ENCODE measurements at places on chromosomes 2 and 18.

GRCh38 chr2:236794176-236794957 is 224.7 kb downstream of the ACKR3 start:
- no peak for DNase-seq

DNA sequence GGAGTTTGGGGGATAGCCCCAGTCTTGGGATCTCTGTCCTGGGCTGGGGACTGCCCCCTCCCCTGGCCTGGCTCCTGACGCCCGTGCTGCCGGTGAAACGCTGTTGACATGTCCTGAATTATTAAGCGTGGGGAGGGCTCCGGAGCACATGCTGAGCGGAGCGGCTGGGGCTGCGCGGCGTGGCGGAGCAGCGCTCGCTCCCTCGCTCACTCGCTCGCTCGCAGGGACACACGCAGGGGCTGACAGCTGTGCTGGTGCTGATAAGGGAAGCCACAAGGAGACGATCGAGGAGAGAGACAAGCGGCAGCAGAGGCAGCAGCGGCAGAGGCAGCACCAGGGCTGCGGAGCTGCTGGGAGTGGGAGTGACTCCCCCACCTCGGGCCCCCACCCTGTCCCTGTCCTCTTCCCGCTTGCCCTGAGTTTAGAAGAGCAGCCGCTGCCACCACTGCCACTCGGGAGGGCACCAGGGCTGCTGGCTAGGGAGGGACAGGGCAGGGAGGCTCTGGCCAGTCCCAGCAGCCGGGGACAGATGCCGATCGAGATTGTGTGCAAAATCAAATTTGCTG is at the start of gene ASIC4:
TSS of gene ASIC4 (plus strand) at position 287 of the 566 bp plus-strand sequence. CDS start at position 530, 243 bp downstream.
- DNase-seq: no peak

DNA sequence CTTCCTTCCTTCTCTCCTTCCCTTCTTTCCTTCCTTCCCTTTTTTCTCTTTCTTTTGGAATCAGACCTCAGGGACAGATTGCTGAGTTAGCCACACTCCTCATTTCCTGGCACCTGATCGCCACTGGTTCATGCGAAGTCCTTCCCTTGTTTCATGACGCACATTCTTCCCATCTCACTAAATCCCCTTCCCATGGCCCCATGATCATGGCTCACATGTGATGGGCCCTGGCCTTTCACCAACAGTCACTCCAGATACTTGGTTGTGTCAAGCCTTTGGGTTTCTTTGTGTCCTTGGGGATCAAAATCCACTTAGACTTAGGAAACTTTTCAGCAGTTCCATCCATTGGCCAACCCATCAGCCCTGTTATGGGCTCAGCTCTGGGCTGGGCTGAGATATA is 23.8 kb upstream of the ASPRV1 start:
- DNase-seq: no peak

- peak; percentile 11 for DNase-seq
Measured at GRCh38 chr2:44578471-44579093, 216.8 kb downstream of the CAMKMT start.

DNA sequence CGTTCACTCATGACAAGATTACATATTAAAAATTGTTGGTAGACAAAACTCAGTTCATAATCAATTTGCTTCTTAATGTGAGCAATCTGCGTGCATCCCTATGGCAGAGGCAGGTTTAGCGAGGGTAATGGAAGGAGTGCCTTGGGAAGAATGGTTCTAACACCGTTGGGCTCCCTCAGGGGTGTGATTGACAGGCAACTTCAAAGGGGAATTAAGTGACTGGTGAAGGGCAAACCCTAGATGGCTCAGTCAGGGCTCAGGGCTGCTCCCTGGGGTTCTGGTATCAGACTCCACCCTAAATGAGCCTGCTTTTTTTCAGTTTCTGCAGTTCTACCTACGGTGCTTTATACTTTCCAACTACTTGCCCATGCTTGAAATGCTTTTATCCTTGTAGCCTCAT is 419.5 kb upstream of the CELF4 start:
- no peak for DNase-seq

- no peak for DNase-seq
Measured at GRCh38 chr2:191167766-191168165, 17.0 kb upstream of the STAT4 start.

DNA sequence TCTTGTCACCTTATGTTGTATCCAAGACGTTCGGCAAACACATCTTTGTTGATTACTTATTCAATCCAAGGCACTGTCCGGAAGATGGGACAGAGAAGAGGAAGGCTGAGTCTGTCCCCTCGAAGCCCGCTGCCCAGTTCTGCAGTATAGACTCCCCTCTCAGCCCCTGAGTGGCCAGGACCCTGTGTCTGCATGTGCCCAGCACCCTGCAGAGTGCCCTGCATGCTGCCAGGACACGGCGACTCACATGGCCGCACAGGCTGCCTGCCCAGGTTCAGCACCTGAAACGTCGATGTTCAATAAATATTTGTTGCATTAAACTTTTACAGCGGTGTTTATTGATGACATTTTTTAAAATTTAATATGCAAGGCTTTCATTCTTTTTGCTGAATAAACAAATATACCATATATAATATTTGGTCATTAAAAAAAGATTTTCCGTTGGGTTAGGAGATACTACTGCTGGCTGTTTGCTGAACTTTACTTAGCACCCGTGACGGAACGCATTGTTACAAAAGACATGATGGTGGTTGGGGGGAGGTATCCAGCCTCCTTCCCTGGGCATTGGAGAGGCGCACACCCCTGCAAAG is 146.5 kb downstream of the PTGR3 start:
- DNase-seq: no peak

DNA sequence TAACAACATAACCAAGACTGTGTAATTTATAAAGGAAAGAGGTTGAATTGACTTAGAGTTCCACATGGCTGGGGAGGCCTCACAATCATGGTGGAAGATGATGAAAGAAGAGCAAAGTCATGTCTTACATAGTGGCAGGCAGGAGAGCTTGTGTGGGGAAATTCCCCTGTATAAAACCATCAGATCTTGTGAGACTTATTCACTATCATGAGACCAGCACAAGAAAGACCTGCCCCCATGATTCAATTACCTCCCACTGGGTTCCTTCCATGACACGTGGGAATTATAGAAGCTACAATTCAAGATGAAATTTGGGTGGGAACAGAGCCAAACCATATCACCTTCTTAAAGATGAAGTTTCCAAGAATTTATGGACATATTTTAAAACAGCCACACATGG is 2.5 kb upstream of the IL36RN start:
- DNase-seq: no peak

- DNase-seq: no peak
Measured at GRCh38 chr2:137302957-137303356, 537.6 kb downstream of the THSD7B start.

All from MM.1S (cell line).